Right cardiac atrium (tissue), 5 donors: ENCODE measurements at places on chromosomes 3 and 15. TPM values are rescaled to one million over a fixed set of nuclear protein-coding genes. Genes with fewer than 3 reads are reported as not detected.

The GOLGA8M gene
- total RNA-seq: 3.0 TPM

GRCh38 chr15:98731712-98732450 is 83.5 kb downstream of the IGF1R start:
- no peak for DNase-seq

GRCh38 chr15:57820119-57820518 is 113.6 kb downstream of the POLR2M start:
- no peak for DNase-seq

DNA sequence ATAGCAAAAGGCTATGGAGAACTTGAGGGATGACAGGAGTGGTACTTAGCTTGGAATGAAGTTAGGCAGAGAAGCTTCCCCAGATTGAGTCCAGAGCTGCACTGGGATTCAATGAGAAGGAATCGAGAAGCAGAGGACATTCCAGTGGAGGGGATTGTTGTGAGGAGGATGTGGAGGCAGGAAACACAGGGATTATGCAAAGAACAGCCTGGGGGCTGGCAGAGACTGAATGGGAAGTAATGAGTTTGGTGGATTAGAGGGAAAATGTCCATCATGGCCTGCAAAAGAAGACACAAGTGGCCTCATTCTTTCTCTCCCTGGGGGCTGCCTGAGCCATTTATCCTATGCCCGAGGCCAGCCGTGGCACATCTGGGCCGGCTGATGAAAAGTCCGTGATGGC is 20.5 kb upstream of the SCN10A start:
- no peak for DNase-seq
